ENCODE measurements at places on chromosomes 11 and 22.
A peak's percentile ranks its signal among the peaks of the same experiment; 100 is the strongest.

DNA sequence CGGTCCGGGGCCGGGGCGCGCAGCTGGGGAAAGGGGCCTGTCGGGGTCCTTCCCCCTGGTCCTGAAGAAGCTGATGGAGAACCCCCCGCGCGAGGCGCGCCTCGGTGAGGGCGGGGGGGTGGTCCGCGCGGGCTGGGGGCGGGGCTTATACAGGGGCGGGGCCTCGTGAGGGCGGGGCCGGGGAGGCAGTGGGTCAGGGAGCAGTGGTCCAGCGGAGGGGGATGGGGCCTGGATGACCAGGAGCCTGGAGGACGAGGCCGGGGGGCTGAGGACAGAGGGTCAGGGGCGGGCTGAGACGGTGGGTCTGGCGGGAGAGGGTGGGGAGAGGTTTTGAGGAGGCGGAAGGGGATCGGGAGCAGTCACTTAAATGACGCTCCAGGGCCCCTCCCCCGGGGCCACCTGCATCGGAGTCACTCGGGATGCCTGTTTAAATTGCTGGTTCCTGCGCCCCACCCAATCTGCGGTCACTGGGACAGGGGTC is 396 bp downstream of the TEF start:
- no peak for DNase-seq

DNA sequence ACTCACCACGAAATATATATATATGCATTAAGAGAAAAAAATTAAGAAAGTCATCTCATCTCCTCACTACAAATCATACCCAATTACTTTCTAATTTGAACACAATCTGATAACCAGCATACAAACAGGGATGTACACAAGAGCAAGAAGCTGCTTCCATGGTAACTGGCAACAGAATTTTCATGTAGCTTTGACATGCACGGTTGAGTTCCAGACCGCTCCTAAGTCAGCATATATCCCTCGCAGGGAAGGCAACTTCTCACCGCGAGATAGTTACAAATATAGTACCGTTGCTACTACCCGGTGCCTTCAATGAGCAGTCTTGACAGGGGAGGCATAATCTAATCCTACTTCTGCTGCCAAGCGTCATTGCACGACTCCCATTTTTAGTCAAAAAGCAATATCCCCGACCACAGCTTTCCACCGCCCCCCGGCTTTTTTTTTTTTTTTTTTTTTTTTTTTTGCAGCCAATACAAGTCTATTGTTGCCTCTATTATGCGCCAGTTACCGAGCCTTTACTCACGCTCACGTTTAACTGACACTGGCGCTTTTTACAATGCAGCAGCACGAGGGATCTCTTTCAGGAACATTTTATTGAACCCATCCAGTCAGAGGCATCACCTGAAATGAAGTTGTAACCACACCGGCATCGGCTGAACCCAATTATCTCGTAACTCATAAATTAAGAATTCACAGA is 2.2 kb downstream of the CADM1 start:
- DNase-seq = no peak

GRCh38 chr11:12158909-12159308 is 48.5 kb downstream of the MICAL2 start:
- no peak for DNase-seq

DNA sequence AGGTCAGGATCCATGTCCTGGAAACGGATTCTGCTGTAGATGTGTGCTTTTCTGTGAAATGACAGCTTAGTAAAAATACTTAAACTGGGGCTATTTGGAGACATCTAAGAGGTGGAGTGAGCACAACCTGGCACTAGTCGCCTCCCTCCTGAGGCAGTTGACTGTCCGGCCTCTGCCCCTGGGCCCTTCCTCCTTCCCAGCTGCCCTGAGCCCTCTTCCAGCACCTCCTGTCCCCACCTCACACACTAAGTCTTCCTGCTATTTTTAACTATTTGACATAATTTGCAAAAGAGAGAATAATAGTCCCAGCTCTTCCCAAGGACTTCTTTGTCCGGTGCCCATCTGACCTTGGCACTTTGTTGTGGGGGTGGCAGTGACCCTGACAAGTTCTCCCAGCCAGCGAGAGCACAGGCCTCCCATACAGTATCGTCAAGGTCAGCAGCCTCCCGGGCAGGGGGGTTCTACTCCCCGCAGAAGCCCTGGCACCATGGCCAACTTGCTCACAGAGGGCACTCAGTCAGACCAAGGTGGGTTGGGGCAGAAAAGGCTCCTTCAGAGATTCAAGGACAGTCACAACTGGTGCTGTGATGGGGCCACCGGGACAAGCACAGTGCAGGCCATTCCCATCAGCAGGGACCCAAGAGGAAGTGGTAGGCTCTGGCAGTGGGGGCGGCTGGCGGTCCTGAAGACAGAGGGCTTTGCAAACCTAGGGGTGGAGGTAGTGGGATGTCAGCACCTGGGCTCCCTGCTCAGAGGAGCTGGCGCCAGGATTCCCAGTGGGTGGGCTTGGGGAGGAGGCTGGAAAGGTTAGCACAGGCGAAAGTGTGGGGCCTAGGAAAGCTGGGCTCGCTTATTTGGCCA is 5.5 kb upstream of the NEAT1 start:
- DNase-seq = peak; percentile 26

DNA sequence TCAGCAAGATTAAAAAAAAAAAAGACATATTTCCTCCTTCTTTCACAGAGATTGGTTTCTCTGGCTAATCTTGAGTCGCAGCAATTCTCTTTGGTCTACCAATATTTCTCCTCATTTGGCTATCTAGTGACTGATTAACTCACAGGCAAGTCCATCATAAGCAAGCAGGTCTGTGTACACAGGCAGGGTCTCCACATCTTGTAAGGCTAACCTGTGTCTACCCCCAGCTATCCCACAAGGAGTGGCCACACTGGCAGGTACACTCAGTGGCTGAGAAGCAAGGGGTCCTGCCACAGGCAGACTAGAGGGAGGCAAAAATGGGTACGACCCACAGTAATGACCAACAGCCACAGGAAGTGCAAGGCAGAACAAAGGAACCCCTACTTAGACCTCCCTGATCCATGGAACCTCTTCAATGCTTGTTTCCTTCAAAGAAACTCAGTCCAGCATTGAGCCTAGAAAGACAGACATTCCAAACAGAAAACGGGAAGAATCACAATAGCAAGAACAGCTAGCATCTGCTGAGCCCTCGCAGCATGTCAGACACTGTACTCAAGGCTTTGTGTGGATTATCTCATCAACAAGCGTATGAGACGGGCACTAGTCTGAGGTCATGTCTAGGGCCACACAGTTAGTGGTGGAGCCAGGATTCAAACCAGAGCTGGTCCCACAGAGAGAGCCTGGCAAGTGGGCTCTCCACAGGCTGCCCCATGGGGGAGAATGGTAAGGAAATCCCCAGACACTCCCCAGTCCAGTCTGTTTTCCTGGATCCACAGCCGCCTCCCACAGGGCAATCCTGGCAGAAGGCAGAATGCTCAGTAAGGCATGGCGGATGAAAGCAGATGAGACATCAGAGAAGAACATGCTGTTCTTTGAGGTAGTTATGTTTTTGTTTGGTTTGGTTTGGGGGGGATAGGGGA is 34.3 kb downstream of the PLEKHA7 start:
- no peak for DNase-seq

GRCh38 chr11:45022294-45023064 is 71.8 kb upstream of the TP53I11 start:
- no peak for DNase-seq

- DNase-seq = no peak
Observed at GRCh38 chr22:23878219-23878618, 16.0 kb upstream of the MIF start.

- no peak for DNase-seq
Observed at GRCh38 chr11:103959279-103959942, 77.0 kb upstream of the DDI1 start.

GRCh38 chr11:43947003-43947500 is 4.6 kb downstream of the C11orf96 start:
- no peak for DNase-seq

DNA sequence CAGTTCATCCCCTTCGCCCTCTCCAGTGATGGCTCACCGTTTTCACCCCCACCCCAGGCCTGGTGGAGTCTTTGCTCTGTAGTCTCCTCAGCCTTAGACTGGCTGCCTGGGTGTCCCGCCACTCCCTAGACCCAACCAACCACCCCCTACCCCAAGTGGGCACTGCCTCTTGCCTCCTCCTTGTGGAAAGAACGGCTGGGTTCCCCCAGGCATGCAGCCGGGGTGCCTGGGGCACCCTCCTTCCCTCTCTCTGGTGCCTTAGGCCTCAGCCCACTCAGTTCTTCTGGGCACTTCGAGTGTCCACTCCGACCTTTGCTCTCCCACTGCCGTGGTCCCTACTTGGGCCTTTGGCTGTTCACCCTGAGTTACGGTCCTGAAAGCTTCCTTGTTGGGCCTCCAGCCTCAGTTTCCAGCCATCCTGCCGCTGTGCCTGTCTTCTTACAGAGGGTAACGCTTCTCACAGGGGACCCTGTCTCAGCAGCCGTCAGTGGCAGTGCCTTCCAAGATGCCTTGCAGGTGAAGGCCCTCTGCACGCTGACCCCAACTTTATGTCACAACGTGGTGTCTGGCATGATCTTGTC is 3.1 kb downstream of the GRIK4 start:
- DNase-seq = no peak

GRCh38 chr11:36265793-36266628 is 23.2 kb downstream of the COMMD9 start:
- DNase-seq = peak; percentile 40

DNA sequence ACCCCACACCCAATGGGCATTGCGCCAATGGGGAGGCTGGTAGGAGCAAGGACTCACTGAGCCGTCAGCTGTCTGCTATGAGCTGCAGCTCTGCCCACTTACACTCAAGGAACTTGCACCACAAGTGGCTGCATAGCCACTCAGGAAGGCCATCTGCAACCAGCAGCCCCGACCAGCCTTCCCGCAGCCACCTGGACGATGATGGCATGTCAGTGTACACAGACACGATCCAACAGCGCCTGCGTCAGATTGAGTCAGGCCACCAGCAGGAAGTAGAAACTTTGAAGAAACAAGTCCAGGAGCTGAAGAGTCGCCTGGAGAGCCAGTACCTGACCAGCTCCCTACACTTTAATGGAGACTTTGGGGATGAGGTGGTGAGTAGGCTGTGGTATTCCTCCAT is 59.8 kb upstream of the HORMAD2 start:
- DNase-seq = no peak

- no peak for DNase-seq
Observed at GRCh38 chr11:125455851-125456250, 40.2 kb downstream of the FEZ1 start.

DNA sequence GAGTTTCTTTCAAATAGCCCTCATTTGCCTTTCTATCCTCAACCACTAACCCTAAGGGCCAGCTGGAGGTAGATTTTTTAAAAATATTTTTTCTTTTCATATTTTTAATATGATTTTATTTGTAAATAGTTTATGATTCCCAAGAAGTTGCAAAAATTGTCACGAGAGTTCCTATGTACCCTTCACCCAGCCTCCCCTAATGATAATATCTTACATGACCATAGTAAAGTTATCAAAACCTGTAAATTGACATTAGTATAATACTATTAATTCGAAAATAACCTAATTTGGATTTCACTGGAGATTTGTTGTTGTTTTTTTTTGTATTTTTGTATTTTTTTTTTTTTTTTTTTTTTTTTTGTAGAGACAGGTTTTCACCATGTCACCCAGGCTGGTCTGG is 495.5 kb downstream of the MIAT start:
- DNase-seq = no peak

DNA sequence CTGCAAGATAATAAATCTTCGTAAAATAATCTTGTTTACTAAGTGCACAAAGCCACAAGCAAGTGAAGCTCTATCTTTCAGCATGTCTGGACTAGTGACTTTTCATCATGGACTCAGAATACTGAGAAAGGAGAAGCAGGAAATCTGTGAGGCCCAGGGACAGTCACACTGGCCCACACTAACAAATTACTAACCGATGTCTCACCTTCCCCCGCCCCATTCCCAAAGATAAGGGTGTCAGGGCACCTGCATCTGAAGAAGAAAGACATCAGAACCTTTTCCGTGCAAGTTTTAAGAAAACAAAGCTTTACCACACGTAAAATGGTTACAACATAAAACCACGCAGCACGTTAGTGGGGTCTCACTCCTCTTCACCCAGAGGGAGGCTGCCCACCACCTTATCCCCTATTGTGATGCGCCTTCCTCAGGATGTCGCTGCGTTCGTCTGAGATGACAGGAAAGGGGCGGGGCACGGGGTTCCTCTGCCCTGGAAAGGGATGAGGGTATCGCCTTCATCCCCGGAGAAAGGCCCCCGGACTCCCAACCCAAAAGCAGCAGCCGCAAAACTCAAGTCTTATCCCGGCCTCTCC is 616 bp downstream of the BTBD10 start:
- peak; percentile 49 for DNase-seq

GRCh38 chr11:85965202-85965601 is 103.7 kb downstream of the PICALM start:
- no peak for DNase-seq

DNA sequence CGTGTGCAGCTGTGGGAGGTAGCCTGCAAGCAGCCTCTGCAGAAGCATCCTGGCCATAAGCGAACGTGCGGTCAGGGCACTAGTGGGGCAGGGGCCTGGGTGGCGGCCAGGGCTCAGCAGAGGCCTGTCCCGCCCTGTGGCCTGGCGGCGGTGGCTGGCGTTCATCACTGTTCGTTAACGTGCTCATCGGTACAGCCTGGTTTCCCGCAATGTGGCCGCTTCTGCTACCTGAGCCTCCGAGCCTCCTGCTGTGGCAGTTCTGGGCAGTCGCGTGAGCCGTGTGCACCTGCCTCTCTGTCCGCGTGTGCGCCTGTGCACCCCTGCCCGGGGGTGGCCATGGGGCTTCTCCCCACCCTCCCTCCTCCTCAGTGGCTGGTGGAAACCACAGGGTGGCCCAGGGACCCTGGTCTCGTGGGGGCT is 117.9 kb downstream of the KCNQ1OT1 start:
- DNase-seq = no peak
